ENCODE measurements at places on chromosomes 4 and X. TPM values are rescaled to one million over a fixed set of nuclear protein-coding genes. Genes with fewer than 3 reads are reported as not detected.
A peak's percentile ranks its signal among the peaks of the same experiment; 100 is the strongest.

DNA sequence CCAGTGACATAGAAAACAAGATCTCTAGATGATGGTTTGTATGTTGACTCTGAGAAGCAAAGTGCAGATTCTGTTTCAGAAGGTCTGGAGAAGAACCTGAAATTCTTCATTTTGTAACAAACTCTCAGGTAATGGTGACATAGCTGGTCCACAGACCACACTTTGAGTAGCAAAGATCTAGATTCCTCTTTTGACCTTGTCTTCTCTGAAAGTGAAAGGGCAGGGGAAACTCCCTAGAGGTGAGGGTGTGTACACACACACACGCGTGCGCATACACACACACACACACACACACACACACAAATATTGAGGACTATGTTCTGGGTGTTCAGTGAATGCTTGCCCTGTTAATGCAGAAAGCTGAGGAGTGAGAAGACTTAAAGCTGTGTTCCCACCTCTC is 110.1 kb downstream of the NHSL2 start:
- no peaks in the 10 kb centered on the region for H3K36me3 ChIP-seq
- no peak overlapping the region for H3K27ac ChIP-seq
- peaks cover 12% of the 10 kb centered on the region for H3K4me1 ChIP-seq
- H3K4me3 ChIP-seq = no peak overlapping the region

- no peak overlapping the region for H3K27ac ChIP-seq
- H3K4me1 ChIP-seq = no peaks in the 10 kb centered on the region
- no peak for DNase-seq
- H3K4me3 ChIP-seq = no peak overlapping the region
Observed at GRCh38 chr4:96293806-96294205, 453.9 kb downstream of the PDHA2 start.

GRCh38 chr4:40202474-40202873 is 5.6 kb downstream of the RHOH start:
- H3K27me3 ChIP-seq = no peaks in the 10 kb centered on the region
- no peaks in the 10 kb centered on the region for H3K4me1 ChIP-seq
- no peaks in the 10 kb centered on the region for H3K36me3 ChIP-seq
- no peak overlapping the region for H3K27ac ChIP-seq

The HTN1 gene
- not detected for total RNA-seq

The ARSJ gene
- 14.7 TPM for total RNA-seq

The GRIA2 gene
- total RNA-seq = not detected

The MXD4 gene
- total RNA-seq = 50.1 TPM

DNA sequence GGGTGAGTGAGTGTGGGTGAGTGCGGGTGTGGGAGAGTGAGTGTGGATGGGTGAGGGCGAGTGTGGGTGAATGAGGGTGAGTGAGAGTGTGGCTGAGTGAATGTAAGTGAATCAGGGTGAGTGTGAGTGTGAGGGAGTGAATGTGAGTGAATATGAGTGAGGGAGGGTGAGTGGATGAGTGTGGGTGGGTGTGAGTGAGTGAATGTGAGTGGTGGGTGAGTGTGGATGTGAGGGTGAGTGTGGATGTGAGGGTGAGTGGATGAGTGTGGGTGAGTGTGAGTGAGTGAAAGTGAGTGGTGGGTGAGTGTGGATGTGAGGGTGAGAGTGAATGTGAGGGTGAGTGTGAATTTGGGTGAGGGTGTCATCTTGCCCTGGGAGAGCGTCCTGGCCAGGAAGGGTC is 67.5 kb downstream of the TRIML1 start:
- no peaks in the 10 kb centered on the region for H3K27me3 ChIP-seq
- H3K4me1 ChIP-seq = no peaks in the 10 kb centered on the region
- H3K4me3 ChIP-seq = no peak overlapping the region
- H3K36me3 ChIP-seq = no peaks in the 10 kb centered on the region
- H3K27ac ChIP-seq = no peak overlapping the region

The ABCE1 gene
- 72.2 TPM for total RNA-seq

The SMC1A gene
- 34.5 TPM for total RNA-seq

The NHSL2 gene
- 12.4 TPM for total RNA-seq

DNA sequence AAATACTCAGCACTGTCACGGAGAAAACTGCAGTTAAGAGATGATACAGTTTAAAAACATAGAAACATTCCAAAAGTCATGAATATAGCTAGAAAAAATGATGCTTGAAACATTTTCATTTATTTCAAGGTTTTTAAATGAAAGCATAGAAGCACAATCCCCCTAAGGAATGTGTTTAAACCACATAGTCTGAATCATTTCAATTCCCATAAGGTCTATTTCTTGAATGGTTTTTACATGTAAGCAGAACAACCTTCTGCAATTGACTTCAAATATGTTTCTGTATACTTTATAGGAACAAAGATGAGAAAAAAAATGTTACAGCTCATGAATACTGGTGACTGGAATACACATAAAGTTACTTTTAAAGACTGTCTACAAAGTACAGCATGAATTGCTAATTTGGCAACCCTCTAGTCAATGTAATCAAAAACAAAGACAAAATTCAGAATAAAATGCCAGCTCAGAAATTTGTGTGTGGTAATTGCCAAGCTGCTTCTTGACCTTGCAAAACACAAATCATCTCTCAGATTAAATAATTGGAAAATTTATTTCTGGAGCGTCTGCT is 886.4 kb upstream of the ADGRL3 start:
- H3K4me3 ChIP-seq = no peak overlapping the region
- H3K4me1 ChIP-seq = no peaks in the 10 kb centered on the region
- no peak for DNase-seq
- H3K27me3 ChIP-seq = no peaks in the 10 kb centered on the region
- H3K27ac ChIP-seq = no peak overlapping the region
- H3K36me3 ChIP-seq = no peaks in the 10 kb centered on the region

The IDUA gene
- total RNA-seq = 61.1 TPM

DNA sequence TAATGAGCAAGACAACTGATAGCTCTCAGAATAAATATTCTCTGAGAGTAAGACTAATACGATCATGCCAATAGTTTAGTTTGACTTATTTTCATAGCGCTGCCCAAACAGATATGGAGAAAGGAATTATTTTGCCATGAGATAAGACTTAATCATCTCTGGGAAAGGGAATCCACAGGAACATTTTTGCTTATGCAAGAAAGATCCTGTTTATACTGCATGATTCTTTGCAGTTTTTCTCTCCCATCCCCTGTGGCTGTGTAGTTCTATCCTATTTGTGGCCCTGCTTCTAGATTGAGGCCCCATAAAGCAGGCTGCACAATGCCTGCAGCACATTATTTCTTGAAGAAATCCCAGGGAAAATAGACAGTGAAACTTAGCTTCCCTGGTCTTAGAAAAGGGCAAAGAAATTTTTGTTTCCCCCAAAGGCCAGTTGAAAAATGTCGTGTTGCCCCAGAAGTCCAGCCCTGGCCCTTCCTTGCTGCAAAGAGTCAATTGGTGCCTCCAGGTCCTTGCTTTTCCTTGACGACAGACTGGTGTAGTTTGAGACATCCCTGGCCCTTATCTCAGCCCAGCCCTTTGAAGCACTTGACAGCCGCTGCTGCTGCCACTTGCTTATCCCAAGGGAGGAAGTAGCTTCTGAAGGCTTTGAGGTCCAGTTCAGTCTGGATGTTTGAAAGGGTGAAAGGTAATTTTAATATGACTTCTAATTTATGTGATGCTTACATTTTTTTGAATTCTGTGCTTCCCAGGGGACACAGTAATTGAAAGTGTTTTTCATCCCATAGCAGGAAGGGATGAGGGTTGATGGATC is 45.0 kb upstream of the SH3RF1 start:
- no peak for DNase-seq
- H3K36me3 ChIP-seq = no peaks in the 10 kb centered on the region
- no peak overlapping the region for H3K4me3 ChIP-seq
- no peak overlapping the region for H3K27ac ChIP-seq
- peaks cover 20% of the 10 kb centered on the region for H3K4me1 ChIP-seq

GRCh38 chrX:33062041-33062440 is 149.3 kb downstream of the DMD start:
- H3K4me3 ChIP-seq = no peak overlapping the region
- no peak for DNase-seq
- no peaks in the 10 kb centered on the region for H3K4me1 ChIP-seq
- no peaks in the 10 kb centered on the region for H3K36me3 ChIP-seq
- no peaks in the 10 kb centered on the region for H3K27me3 ChIP-seq

GRCh38 chr4:56727150-56727549 is 46.1 kb upstream of the HOPX start:
- H3K36me3 ChIP-seq = no peaks in the 10 kb centered on the region
- H3K4me1 ChIP-seq = peaks cover 18% of the 10 kb centered on the region
- no peak overlapping the region for H3K4me3 ChIP-seq
- no peak overlapping the region for H3K27ac ChIP-seq
- no peaks in the 10 kb centered on the region for H3K27me3 ChIP-seq

DNA sequence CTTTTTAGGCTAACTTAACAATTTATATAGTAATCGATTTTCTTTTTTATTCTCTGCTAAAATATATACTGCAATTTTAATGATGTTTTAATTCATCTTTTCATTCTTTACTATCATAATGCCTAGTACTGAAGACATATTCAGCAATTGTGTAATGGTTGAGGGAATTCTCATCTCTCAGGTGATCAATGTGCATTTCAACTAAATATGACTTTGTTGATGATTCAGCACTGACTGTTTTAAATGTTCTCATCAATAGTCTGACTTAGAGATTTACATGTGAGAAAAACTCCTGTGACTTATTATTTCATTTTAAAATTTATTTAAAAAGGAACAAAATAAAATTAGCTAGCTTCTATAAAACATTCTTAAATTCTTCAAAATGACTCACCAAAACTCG is 1450.3 kb downstream of the STIM2 start:
- H3K27me3 ChIP-seq = no peaks in the 10 kb centered on the region
- no peak for DNase-seq
- no peaks in the 10 kb centered on the region for H3K36me3 ChIP-seq
- H3K4me1 ChIP-seq = no peaks in the 10 kb centered on the region
- no peak overlapping the region for H3K4me3 ChIP-seq

DNA sequence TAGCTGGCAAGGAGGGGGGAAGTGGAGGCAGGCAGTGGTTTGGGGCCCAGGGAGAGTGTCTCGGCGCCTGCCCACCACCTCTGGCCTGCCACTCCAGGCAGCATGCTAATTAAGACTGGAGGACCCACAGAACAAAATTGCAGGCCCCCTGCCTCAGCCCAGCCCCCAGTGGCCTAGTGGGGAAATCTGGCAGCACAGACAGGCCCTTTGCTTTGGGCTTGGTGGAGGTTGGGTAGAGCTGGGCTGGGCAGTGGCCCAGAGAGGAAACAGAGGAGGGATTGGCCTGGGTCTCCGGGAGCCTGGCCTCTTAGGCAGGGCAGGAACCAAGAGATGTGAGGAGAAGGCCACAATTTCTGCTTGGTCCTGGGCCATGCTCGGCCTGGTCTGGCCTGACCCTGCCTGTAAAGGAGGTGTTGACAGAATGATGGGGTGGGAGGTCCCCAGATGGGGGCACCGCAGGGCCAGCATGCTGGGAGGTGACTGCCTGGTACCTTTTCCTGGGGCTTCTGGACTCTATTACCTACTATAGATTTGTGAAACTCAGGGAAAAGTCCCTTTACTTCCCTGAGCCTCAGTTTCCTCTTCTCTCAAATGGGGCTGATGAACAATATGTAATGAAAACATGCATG is 92.4 kb upstream of the PJA1 start:
- H3K4me3 ChIP-seq = no peak overlapping the region
- no peaks in the 10 kb centered on the region for H3K27me3 ChIP-seq
- H3K36me3 ChIP-seq = no peaks in the 10 kb centered on the region
- DNase-seq = no peak

The ZAR1 gene
- 0.30 TPM for total RNA-seq

- H3K36me3 ChIP-seq = peaks cover 4% of the 10 kb centered on the region
- peak; percentile 86 for DNase-seq
- no peaks in the 10 kb centered on the region for H3K27me3 ChIP-seq
- H3K27ac ChIP-seq = peak overlapping the region; percentile 97
Observed at GRCh38 chr4:152534541-152535359, 1.1 kb downstream of the FBXW7 start.

GRCh38 chrX:129719931-129720530 is 18.7 kb upstream of the XPNPEP2 start:
- H3K4me1 ChIP-seq = no peaks in the 10 kb centered on the region
- no peak for DNase-seq
- no peaks in the 10 kb centered on the region for H3K36me3 ChIP-seq
- no peaks in the 10 kb centered on the region for H3K27me3 ChIP-seq

DNA sequence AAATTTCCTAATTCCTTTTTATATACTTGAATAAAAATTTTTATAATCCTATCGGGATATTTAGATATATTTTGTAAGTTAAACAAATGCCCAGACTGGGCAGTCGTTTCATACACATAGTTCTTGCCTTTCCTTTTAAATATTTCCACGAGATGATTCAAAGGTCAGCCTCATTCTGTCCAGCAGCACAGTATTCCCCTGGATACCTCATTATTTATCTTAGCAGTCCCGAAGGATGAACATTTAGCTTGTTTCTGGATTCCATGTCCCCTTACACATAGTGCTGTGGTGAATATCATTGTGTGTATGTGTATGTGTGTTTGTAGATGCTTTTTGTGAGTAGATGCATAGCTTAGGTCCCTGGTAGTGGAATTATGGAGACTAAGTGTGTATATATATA is 38.3 kb downstream of the RAPGEF2 start:
- no peak for DNase-seq
- no peak overlapping the region for H3K4me3 ChIP-seq
- H3K27me3 ChIP-seq = no peaks in the 10 kb centered on the region
- no peak overlapping the region for H3K27ac ChIP-seq

The NAP1L3 gene
- 0.86 TPM for total RNA-seq

The TMPRSS11B gene
- not detected for total RNA-seq

DNA sequence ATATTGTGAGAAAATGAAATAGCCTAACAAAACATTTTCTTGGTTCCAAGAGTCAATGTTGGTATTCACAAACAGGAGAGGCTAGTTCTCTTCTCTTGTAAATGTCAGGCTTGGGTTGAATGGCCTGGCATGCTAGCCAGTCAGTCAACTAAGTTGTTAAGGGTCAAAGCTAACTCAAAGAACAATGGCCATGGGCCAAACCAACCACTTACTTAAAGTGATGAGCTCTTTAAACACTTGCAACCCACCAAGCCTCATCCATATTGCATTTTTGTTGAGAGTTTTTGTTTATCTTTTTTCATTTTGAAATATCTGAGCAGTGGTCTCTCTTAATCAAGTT is 394.5 kb downstream of the RAB28 start:
- peaks cover 12% of the 10 kb centered on the region for H3K4me1 ChIP-seq
- H3K36me3 ChIP-seq = no peaks in the 10 kb centered on the region
- H3K27ac ChIP-seq = no peak overlapping the region
- no peak overlapping the region for H3K4me3 ChIP-seq

The TSPAN6 gene
- 11.4 TPM for total RNA-seq

All from upper lobe of left lung (tissue), 6 donors.